ENCODE measurements at places on chromosomes 2 and 18.
A peak's percentile ranks its signal among the peaks of the same experiment; 100 is the strongest.

DNA sequence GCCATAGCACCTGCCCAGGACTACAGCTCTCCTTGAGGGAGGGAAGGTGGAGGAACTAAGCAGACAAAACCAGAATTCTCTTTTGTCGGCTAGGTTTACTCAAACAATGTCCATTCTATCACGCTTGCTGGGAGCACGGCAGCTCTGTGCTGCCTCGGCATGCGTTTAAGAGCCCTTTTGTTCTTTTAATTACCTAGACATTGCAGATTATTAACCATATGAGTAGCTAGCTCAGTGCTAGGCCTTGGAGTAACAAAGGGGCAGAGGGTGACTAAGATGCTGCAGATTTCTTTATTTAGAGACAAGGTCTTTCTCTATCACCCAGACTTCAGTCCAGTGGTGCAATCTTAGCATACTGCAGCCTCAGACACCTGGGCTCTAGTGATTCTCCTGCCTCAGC is 11.1 kb downstream of the MSGN1 start:
- no peak for DNase-seq

DNA sequence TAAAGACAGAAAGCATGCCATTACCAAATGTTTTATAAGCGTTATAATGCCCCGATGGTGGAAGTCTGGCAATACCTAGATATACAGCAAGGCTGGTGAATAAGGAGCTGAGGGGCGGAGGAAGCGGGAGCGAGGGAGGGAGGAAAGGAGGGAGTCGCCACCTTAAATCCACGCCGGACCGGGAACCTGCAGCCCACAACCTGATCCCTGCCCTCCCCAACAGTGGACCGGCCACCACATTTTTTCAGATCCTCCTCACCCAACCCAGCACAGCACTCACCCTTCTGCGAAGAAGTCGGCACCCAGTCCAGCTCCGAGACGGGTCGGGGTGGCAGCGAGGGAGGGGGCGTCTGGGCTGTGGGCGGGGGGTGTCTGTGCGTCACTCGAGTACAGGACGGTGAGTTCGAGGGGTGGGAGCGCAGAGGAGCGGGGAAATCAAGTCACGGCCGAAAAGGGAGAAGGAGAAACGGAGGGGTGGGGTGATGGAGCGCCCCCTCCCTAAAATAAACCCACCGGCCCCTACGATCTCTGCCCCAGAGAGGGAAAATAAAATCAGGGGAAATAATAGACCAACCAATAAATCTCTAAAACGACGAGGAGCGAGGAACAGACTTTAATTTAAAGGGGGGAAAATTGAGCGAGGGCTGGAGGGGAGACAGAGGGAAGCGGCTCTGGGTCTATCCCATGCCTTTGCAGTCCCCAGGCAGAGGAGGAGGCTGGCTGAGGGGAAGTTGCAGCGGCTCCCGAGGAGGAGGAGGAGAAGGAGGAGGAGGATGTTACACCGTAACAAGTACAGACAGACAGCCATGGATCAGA is 96.5 kb upstream of the SERTAD2 start:
- peak; percentile 92 for DNase-seq

DNA sequence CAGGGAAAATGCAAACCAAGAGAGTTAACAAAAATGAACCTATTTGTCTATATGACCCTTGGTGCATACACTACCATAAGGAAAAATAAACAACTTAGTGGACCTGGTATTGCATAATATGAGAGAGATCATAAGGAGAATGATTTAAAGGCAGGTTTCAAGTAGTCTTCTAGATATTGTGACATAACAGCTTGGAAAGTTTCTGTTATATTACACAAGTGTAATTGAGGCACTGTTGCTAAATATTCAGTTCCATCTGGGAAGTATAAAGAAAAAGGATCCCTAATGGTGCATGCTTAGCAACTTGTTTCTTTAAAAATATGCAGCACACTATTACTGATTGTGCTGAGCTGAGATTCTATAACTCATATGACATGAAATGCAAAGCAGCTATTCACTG is 252.2 kb upstream of the SPHKAP start:
- no peak for DNase-seq

DNA sequence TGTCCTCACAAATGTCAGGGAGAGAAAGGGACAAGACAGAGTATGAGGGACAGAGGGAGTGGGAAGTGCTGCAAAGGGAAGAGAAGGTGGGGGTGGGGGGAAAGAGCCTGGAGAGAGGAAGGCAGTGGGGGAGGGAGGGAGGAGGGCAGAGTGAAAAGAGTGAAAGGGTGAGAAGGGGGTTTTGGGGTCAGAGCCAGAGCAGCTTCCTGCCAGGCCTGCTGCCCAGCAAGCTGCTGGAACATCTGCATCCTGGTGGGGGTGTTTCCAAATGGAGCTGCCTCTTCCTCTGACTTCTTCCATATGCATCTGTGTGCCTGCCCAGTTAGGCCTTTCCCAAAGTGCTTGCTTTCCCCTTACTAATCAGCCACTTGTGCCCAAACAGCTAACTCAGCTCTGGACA is 94.3 kb upstream of the CELF4 start:
- no peak for DNase-seq

DNA sequence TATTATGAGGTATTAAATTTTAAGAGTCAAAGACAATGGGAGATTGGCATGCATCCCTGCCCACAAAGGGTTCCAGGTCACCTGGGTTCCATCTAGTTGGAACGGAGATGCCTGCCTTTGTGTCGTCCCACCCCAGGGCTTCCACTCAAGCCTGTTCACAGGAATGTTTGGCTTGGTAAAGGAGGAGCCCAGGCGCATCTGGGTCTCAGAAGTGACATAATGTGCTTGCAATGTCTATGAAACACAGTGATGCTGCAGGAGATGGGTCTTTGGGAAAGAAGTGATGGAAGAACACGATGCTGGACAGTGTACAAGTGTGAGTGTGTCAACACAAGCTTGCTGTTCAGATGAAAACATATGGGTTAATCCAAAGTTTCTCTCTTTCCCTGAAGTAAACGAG is 49.6 kb upstream of the ZNF396 start:
- DNase-seq: no peak

GRCh38 chr2:232626584-232626983 is 6.8 kb upstream of the EFHD1 start:
- no peak for DNase-seq

DNA sequence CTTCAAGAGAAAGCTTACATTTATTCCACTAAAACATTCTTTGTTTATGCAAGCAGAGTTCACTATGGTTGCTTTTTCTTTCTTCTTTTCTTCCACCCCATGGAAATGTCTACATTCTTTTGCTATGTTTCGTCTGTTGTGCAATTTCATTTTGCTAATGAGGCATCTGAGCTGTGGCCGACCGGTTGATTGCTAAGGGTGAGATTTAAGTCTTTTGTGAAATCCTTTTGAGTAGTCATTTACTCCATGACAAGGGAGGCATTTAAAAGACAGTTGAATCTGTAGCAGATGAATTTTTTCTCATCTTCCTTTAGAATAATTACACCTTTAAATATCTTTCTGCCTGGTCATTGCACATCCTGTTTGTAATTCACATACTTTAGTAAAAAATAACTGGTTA is 324.1 kb upstream of the THUMPD2 start:
- no peak for DNase-seq

DNA sequence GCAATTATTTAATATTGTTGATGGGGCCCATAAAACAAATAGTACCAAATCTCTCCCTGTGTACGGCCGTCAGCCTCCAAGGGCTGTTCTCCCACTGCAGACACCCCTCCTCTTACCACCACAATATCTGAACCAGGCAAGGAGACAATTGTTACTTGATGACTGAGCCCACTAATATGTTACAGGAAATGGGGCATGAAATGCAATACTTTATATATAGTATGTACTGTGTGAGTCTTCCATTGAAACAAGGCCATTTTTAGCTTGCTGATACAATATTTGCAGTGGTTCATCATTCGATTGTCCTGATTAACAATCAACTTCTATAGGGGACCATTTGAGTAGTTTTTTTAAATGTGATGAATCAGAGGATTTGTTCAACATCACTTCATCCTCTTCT is 307.3 kb downstream of the GBX2 start:
- DNase-seq: no peak

DNA sequence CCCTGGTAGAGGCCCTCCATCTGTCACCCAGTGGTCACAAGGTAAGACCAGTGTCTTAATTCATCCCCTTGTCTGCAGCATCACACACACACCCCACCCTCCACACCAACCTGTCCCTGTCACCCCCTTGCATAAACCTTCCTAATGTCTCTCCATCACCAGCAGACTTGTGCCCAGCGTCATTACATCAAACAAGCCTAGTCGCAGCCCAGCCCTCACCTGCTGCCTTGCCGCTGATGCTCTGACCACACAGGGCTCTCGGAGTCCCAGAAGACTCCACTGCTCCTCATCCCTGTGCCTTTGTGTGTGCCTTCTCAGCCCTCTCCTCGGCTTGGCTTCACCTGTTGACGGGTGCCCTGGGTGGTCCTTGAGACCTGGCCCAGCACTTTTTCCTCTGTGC is 171.2 kb downstream of the GLI2 start:
- DNase-seq: no peak

DNA sequence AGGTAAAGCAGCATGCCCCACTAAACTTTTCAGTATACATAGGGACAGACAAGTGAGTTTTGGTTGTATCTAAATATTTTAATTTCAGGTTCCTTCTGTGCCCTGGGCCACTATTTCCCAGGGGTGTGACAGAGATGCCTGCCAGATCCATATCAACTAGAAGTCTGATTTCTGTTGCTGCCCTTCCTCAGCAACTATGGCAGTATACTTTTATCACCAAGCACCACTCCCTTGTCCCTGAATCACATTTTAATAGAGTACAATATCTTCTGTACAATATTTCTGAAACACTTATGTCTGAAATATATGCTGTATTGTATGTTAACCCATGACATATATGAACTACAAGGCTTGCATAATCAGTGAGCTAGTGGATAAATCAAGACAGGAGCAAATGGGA is 117.6 kb downstream of the HIBCH start:
- DNase-seq: no peak

- DNase-seq: no peak
Observed at GRCh38 chr18:80246445-80247392, 595 bp downstream of the PARD6G start.

DNA sequence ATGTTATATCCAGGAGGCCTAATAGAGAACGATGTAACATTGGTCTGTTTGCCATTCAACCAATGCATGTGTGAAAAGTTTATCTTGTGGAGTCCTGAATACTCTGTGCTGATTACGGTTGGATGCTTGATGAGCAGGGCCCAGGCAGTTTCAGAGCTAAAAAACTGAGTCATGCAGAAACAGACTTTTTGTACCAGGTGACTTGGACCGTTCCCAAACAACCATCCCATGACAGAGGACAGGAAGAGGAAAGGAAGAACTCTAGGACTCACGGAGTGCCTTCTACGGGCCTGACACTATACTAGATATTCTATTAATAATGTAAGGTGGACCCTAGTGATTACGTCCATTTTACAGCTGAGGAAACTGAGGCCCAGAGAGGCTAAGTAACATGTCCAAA is 142.1 kb downstream of the ARHGAP28 start:
- no peak for DNase-seq

- DNase-seq: no peak
Observed at GRCh38 chr2:118321432-118322105, 233.3 kb downstream of the INSIG2 start.

GRCh38 chr2:76711490-76711889 is 810.7 kb downstream of the LRRTM4 start:
- DNase-seq: no peak

- no peak for DNase-seq
Observed at GRCh38 chr18:21452796-21453510, 147.6 kb downstream of the ESCO1 start.

DNA sequence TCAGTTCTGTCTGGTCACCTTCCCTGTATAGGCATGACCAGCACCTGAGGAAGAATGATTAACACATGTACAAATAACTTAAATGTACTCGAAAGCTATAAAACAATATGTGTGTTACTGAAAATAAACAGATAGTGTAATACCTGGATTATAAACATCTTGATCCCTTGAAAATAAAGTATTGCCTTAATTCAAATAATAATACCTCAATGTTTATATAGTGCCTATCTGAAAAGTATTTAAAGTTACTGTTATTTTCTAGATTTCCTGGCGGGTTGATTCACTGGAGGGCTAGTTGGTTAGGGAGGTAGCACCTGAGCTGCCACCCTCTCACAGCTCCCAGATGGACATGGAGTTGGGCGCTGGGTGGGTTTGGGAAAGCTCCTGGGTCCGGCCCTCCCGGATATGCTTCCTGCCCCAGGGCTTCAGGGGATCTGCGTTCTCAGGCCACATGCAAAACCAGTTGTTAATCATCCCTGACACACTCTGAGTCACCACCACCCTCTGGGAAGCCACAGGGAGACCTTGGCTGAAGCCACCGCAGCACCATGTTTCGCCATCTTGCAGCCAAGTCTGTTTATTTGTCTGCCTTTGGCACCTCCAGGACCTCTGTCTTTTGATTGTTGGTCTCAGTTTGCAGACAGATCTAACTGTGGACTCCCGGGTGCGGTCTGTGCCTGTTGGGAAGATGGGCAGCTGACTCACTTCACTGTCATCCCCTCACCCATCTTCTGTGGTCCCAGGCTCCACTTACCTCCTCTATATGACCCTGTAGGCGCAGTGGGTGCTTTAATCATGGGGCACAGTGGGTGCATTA is 35.3 kb downstream of the RAB31 start:
- DNase-seq: peak; percentile 12

GRCh38 chr2:19684516-19684915 is 217.3 kb downstream of the TTC32 start:
- no peak for DNase-seq

- DNase-seq: no peak
Observed at GRCh38 chr2:12694990-12695774, 21.6 kb upstream of the TRIB2 start.

DNA sequence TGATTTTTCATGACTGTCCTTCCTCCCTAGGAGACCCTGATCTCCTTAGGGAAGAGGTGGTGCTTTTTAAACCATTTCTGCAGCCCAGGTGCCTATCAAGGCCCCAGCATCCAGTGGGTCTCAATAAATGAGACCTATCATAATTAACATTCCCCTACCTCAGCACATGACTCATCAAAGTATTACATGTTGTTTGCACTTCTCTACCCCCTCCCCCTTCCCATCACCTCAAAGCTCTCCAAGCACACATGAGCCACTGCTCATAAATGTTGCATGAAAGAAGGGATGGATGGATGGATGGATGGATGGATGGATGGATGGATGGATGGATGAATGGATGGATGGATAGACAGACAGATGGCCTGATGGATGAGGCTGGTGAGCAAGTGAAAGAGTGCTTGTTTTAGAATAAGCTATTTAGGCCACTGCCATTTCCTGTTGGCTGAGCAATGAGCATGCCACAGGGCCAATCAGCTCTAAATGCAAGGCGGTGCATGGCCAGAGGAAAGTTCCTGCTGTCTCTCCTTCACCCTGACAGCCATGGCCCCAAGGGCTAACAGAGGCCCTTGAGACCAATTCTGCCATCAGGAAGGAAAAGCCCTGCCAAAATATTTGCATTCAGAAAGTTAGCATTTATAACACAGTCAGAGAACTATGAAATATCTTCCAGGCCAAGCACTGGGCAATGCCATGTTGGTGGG is 20.9 kb upstream of the STEAP3 start:
- peak; percentile 17 for DNase-seq
